Motor neuron (in vitro differentiated cells): ENCODE measurements at places on chromosomes 2 and 18. TPM values are rescaled to one million over a fixed set of nuclear protein-coding genes. Genes with fewer than 3 reads are reported as not detected.
A peak's percentile ranks its signal among the peaks of the same experiment; 100 is the strongest.

SOX11 gene
- 1.4 and 1.5 TPM in 2 replicates for total RNA-seq

GRCh38 chr2:235936493-235936892 is 231.7 kb downstream of the GBX2 start:
- ATAC-seq = no peak

STPG4 gene
- 0.25 and 0.59 TPM in 2 replicates for total RNA-seq

DNA sequence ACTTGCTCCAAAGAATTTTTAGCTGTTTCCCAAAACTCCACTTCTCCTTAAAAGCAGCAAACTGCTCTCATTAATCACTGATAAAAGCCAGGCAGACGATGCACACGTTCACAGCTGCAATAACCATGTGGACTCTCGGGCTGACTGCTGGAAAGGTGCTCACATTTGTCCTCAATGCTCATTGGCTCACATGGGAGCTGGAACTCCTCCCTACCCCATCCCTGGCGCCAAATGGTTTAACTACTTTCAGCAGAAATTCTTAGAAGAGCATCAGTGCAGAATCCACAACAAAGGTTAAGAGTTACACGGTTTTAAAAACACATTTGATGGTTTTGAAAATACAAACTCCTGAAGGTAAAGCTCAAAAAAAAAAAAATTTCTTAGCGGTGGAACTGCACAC is 117.1 kb downstream of the NOL10 start:
- ATAC-seq = no peak

GRCh38 chr2:173414823-173415322 is 60.2 kb downstream of the CDCA7 start:
- ATAC-seq = no peak

DNA sequence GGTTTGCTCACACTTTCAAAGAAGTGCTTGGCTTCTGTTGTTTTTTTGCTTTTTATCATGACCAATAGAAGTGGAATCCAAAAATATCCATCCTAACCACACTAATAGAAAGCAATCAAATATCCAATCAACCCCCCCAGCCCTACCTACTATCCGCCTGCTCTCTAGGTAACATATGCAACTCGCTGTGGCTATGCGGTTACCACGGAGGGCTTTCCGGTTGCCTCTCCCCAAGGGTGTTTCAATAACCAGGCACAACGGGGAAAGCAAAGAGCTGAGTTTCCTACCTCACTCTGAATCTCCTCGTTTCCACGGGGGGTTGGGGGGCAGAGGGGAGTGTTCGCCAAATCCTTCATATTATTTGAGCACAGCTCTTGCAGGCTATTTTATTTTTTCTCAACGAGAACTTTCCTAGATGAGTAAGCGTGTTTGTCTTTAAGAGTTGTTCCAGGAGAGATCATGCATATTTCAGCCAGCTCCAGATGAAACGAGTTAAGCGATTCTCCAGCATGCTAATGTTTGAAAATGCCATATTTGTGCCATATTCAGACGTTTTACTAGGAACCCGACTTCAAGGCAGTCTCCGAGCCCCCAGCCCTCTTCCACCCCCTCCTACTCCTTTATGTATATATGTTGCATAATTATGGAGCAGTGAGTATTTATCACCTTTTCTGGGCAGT is 30.3 kb downstream of the PAX3 start:
- ATAC-seq = peak; percentile 94

PROM2 gene
- total RNA-seq = 2.8 and 4.4 TPM in 2 replicates

GAL3ST2 gene
- total RNA-seq = 0.63 and 0.66 TPM in 2 replicates

DNA sequence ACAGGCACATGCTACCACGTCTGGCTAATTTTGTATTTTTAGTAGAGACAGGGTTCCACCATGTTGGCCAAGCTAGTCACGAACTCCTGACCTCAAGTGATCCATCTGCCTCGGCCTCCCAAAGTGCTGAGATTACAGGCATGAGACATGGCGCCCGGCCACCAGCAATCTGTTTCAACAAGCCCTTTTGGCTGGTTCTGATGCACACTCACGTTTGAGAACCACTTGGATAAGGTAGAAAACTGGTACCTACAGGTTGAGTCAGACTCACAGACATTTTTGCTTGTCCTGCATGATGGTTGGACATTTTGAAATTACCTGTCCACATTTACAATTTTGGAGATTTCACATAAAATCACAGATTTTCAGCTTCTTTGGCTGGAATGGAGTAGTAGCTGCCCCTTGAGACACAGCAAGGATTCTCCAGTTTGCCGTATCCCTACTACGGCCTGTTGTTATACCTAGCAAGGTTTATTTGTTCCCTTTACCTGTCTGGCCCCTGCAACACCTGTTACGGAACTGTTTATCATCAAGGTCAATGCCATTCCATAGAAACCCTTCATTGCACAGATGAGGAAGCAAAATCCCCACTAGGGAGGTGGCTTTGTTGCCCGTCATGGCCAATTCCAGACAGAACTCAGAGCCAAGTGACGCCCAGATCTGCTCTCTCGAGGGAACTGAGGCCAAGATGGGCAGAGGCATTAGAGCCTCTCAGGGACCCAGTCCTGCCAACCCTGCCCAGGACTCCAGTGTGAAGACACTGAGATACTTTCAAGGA is 31.4 kb upstream of the IGFBP2 start:
- no peak for ATAC-seq

GRCh38 chr2:12119841-12120240 is 373.4 kb downstream of the LPIN1 start:
- ATAC-seq = no peak

GRCh38 chr2:73582364-73582763 is 59.9 kb downstream of the NAT8 start:
- no peak for ATAC-seq

GRCh38 chr2:57891086-57891712 is 155.4 kb upstream of the VRK2 start:
- ATAC-seq = no peak

DNA sequence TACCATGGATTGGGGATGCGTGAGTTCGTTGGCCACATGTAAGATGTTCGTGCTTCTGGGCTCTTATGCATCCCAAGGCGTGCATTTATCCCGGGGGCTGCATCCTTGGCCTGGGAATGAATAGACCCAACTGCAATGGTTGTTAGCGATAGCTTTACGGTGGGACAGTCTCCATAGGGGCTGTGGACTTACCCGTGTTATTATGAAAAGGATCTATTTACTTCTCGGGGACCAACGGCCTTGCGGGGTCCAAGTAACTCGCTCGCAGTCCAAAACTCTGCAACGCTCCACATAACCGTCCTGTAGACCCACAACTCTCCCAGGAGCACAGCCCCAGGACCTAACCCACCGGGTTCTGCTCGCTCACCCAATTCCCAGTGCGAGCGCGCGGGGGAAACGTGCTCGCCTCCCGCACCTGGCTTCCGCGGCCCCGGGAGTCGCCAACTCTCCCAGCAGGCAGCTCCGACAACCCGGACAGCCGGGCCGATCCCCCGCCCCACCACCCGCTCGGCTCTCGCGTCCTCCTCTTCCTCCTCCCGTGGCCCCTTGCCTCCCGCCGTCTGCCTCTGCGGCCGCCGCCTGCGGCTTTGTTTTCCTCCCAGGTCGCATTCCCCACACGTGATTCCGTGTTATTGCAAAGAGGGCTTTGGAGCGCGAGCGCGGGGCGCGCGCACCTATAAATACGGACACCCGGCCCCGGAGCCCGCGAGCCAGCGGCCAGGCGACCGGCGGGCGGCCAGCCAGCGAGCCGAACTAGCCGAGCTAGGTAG is at the start of gene CABLES1:
CABLES1 (plus strand) TSS at position 706 of the 770 bp plus-strand sequence. CDS start 278 bp downstream, outside the sequence.
- peak; percentile 70 for ATAC-seq

DNA sequence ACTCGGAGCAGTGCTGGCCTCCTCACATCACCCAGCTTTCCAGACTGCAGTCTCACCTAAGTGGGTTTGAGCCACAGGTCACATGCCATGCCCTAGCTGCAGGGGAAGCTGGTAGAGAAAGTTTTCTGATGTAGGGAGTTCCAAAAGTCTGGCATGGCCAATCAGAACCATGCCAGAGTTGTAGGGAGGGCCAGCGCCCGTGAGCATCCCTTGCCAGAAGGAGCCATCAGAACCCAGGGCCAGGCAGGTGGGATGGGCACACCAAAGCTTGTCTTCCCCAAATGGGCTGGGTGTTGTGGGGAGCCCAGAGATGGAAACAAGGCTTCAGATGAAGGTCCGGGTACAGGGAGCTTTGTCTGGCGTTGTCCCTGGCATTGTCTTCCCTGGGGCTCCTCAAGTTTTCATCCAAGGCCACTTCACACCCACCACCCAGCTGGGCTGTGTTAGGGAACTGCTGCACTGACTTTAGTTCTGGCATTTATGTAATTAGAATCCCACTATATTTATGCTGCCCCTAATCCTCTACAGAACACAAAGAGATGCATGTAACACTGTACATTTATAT is 247.9 kb downstream of the KLHL29 start:
- no peak for ATAC-seq

DNA sequence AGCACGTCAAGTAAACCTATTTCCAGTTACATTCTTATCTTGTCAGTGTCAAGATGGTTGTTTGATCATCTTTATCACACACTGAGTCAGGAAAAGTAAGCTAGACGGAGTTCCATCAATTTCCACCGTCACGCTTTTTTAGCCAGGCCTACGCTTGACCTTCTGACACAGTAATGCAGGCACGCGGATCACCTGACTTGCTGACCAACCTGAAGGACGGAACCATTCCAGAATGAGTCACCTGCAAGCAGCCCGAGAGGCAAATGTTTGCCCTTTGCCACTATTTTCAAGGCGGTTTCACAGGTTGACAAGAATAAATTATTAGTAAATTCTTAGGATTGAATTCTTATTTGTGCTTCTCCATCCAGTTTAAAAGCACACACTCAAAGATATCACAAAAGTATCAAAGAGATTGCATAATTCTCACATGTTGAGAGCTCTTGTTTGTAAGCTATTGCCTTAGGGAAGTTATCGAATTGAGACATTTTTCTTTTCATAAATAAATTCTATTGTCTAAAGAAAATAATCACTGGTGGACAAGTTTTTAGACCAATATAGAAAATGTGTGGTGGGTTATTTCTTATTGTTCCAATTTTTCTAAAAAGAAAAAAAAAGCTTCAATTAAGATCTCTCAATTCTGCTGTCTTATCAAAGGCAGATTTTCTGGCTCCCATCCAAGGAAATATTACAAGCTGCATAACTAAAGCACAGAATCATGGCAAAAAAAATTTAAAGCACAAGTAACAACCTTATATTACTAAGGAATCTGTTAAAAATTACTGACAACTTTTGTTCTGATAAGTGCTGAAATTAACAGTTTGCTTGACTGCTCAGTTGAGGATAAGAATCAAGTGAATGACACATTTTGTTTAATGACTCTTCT is 31.9 kb downstream of the UXS1 start:
- no peak for ATAC-seq

- no peak for ATAC-seq
These were observed 163.6 kb upstream of the ZNF516 start for GRCh38 chr18:76658627-76659026.

DNA sequence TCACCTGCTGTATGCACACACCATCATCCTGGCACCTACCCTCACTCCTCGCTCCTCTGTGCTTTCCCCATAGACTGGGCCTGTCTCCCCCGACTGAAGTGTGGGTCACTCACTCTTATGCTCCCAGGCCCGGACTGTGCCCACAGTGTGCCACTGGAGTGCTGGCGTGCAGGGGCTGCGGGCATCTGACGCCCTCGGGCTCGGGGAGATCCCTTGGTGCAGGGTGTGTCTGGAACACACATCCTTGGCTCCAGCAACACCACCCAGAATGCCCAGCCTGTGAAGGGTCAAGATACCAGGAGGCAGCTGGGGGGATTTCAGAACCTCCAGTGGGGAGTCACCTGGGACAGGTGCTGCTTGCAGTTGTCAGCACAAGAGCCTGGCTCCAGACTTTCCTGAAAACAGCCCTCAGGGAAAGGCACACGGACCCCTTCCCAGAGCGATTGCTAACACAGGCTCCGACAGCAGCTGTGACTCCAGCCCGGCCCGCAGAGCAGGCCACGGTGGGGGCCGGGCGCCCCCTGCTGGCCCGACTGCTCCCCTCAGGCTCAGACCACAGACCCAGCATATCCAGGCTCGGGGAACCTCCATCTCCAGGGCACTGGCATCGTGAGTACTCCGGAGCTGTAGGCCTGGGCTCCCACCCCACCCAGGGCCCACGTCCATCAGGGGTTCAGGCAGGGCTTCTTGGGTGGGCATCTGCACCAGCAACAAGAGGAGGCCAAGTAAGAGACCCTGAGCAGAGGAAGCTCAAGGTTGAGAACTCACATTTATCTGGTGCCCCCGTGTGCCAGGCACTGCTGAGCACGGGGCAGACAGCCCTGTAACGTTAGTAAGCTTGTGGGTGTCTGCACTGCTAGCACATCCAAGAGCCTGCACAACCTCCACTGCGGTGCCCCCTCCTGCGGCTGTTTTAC is 8.6 kb downstream of the HS1BP3 start:
- peak; percentile 82 for ATAC-seq

- ATAC-seq = no peak
These were observed 98.9 kb downstream of the ACKR3 start for GRCh38 chr2:236668531-236668969.

DNA sequence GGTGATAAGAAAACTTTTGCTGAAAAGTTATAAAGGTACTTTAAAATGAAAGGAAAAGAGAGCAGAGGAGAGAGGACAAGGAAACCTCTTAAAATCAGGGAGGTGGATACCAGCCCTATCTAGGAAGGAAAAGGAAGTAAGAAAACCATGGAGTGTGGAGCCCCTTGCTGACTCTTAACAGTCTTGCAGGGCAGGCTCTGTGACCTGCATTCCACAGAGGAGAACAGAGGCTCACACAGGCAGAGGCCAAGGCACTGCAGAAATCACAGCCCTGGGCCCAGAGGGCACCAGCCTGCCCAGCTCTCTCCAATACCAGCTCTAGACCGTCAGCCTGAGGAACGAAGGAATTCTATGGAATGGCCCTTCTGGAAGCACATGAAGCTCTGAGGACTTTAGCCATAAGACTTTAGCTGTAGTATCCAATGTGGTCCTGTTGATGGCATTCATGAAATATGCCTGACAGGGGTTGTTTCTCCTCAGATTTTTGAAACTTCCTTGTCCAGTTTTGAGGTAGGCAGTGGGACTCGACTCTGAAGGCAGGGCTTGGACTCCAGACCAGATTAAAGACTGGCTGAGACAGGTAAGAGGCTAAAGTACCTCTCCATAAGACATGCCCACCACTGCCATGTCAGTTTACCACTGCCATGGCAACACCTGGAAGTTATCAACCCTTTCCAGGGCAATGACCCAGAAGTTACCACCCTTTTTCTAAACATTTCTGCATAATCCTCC is 216.3 kb downstream of the ANAPC1 start:
- ATAC-seq = no peak

DNA sequence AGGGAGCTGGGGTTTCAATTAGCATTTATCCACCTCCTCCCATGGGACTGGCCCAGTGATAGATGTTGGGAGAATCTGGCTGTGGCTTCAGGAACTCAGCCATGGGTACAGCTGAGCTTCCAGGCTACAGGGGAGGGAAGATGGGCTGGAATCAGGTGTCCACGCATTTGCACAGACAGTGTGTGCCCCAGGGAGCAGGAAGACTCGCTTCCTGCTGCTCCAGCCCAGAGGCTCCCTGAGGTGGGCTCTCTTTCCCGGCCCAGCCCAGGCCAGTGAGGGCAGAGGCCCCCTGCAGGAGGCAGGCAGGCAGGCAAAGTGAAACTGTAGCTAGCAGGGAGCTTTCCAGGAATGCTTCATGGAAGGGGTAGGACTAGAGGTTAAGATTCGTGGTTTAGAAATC is 28.7 kb downstream of the DYSF start:
- no peak for ATAC-seq

GRCh38 chr2:219272995-219273394 is 6.2 kb upstream of the DNAJB2 start:
- no peak for ATAC-seq
